ENCODE measurements at places on chromosomes 2 and 18.

DNA sequence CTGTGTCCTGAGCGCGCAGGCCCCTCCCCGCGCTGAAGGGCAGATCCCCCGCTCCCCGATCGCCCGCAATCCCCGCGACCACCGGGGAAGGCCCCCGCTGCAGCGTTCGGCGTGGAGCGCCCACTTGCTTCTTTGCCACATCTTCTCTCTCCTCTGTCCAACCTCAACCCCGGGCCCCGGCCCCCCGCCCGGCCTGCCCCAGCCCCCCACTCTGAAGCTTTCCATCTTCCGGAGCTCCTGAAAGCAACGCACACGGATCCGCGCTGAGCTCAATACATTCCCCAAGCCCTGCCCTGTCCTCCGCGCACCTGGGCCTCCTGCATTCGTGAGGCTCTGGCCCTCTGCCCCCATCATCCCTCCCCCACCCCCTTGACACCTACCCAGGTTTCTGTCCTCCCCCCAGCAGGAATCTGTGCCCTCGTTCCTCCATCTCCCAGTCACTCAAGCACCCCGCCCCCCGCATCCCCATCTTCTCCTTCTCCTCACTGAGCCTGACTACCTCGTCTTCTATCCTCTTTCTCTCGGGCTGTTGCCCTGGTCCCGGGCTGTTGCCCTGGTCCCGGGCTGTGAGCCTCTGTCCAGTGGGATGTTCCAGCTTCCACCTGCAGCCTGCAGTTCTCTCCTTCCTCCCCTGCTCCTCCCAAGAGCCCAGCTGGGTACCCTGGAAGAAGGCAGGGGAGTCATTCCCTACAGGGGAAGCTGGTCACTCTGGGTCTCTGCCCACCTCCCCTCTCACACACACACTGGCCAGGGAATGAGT, 7.8 kb downstream of the SPEG start:
- no peak for DNase-seq

GRCh38 chr2:21267232-21267835, 143.6 kb downstream of the TDRD15 start:
- no peak for DNase-seq

GRCh38 chr18:658001-658946, 821 bp downstream of the TYMS start:
- peak; percentile 36 for DNase-seq

DNA sequence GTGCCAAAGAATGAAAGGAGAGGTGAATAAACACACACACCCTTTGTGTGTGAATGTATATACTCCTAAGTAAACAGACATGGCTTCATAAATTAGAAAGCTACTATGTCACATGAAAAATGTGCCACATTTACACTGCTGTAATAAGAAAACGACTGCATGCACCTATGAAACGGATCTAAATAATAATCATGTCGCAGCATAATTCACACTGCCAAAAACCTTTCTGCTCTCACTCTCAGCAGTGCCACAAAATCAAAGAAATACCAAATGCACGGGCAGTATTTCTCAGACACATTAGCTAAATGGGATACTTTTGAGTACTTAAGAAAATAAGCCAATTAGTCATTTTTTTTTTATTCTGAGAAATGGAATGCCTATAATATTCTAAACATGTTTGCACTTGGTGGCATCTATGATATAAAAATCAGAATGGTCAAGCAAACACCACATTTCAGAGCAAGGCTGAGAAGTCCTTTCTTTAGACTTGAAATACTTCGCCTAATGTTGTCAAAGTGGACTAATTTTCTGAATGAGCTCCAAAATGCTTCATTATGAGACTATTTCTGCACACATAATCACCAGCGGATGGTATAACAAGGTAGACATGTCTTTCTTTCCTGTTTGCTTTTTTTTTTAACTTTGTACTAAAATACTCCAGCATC, 6.6 kb downstream of the BCL11A start:
- DNase-seq, result no peak

GRCh38 chr18:52150050-52150449, 189.9 kb upstream of the DCC start:
- DNase-seq, result no peak

DNA sequence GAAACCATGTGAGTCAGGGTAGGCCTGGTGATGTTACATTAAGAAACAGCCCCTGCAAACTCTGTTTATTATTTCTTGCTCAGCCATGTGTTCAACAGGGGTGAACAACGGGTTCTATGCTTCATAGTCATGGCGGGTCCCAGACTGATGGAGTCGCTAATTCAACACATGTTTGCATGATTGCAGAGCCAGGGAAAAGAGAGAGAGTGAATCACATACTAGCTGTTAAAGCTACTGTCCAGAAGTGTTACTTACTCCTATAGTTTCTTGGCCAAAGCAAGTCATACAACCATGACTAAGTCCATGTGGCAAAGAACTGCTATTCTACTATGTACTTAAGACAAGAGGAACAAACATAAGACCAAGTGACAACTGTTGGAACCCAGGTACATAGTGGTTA, 241.2 kb upstream of the SKOR2 start:
- no peak for DNase-seq

GRCh38 chr2:44974064-44974715, 32.7 kb downstream of the SIX3 start:
- DNase-seq, result peak; percentile 71

- no peak for DNase-seq
Observed at GRCh38 chr2:192030289-192030688, 164.4 kb downstream of the TMEFF2 start.

DNA sequence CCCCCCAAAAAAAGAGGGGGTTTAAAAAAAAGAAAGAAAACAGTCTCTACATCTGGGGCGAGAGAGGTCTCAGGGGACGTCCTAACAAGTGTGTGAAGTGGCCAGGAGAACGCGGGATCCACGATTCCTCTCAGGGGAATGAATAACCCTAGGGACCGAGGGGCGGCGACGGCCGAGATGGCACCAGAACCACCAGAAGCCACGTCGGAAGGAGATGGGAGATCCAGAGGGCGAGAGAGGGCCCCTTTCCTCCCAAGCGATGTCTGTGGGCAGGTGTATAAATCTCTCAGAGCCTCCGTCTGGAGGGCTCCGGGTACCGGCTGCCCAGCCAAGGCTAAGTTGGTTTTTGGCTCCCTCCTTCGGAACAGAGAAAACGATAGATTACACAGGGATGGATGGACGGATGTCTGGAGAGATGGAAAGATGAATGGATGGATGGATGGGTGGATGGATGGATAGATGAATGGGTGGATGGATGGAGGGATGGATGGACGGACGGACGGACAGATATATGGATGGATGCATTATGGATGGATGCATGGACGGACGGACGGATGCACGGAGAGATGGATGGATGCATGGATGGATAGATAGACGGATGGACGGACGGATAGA, 1.7 kb downstream of the EPHA4 start:
- DNase-seq, result no peak

DNA sequence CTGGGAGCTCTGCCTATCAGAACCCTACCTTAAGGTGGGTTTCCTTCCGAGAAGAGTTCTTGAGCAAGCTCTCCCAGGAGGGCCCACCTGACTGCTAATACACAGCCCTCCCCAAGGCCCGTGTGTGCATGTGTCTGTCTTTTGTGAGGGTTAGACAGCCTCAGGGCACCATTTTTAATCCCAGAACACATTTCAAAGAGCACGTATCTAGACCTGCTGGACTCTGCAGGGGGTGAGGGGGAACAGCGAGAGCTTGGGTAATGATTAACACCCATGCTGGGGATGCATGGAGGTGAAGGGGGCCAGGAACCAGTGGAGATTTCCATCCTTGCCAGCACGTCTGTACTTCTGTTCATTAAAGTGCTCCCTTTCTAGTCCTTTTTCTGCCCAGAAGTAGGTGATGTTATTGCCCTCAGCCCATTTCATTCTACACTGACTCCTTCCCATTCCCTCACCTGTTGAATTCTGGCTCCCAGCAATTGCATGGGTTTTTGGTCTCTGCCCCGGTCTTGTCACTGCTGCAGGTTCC, 6.5 kb downstream of the TMEM37 start:
- no peak for DNase-seq

GRCh38 chr2:105747254-105747894, 2.7 kb downstream of the NCK2 start:
- DNase-seq, result no peak

GRCh38 chr2:98519156-98519555, 74.5 kb downstream of the INPP4A start:
- DNase-seq, result no peak

- DNase-seq, result no peak
Observed at GRCh38 chr2:47070920-47071824, 83.9 kb downstream of the STPG4 start.

DNA sequence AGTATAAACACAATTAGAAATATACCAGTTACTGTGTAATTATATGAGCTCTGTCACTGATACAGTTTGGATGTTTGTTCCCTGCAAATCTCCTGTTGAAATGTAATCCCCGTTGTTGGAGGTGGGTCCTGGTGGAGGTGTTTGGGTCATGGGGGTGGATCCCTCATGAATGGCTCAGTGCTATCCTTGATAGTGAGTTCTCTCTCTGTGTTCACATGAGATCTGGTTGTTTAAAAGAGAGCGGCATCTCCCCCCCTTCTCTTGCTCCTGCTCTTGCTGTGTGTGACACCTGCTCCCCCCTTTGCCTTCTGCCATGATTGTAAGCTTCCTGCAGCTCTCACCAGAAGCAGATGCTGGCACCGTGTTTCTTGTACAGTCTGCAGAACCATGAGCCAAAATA, 24.1 kb downstream of the MTX2 start:
- no peak for DNase-seq

- DNase-seq, result no peak
Observed at GRCh38 chr18:28522236-28522635, 345.3 kb upstream of the CDH2 start.

- no peak for DNase-seq
Observed at GRCh38 chr2:74041182-74041581, 56.5 kb downstream of the TET3 start.

- DNase-seq, result no peak
Observed at GRCh38 chr2:73614997-73615396, 27.2 kb downstream of the NAT8 start.

GRCh38 chr2:143171817-143172216, 42.6 kb downstream of the ARHGAP15 start:
- DNase-seq, result no peak

- no peak for DNase-seq
Observed at GRCh38 chr2:158598862-158599517, 142.2 kb downstream of the PKP4 start.

GRCh38 chr2:45652090-45653031, 886 bp downstream of the PRKCE start:
- DNase-seq, result no peak

DNA sequence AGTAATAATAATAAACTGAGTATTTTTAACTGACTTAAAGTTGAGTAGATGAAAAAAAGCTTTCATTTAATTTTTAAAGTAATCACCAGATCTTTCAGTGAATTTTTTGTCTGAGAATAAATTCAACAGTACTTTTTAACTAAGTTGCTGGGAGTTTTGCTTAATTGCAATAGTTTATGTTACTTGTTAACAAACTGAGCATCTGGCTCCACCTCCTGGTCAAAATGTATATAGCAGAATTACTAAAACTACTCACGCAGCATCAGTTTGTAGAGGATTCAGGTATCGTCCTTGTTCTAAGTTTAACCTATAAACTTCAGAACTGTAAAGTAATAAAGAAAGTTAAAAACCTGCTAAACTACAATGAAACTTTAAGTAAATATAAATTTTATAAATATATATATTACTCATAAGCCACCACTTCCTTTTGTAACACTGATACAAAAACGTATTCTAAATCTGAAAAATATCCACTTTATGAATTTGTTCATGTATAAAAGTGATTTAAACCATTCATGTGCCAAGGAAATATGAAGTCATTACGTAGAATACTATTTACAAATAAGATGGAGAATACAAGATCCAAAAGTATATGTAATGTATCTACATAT, 21.3 kb downstream of the NOL10 start:
- DNase-seq, result peak; percentile 37

GRCh38 chr2:32418778-32419177, 62.0 kb downstream of the BIRC6 start:
- no peak for DNase-seq

- no peak for DNase-seq
Observed at GRCh38 chr18:71919211-71919610, 624.9 kb downstream of the CBLN2 start.

GRCh38 chr2:67619204-67619603, 222.1 kb downstream of the ETAA1 start:
- DNase-seq, result no peak

DNA sequence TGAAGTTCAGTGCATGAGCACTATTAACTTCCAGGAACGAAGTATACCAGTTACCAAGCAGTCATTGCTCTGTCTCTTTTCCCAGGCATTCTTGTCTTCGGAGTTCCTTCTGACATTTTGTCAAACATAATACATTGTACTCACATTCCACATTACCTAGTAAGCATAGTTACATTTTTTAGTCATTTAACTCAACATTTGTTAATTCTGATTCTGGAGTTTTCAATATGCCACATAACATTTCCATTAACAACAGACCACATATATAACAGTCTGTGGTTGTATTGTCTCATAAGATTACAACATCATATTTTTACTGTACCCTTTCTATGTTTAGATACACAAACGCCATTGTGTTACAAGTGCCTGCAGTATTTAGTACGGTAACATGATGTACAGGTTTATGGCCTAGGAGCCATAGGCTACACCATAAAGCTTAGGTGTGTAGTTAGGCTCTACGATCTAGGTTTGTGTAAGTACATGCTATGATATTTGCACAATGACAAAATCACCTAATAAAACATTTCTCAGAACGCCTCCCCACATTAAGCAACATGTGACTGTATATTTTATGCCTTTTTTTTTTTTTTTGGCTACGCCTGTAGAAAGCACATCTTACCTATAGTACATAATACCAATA, 187.1 kb downstream of the DYM start:
- no peak for DNase-seq

- DNase-seq, result no peak
Observed at GRCh38 chr2:2916621-2917020, 461.0 kb downstream of the EIPR1 start.

DNA sequence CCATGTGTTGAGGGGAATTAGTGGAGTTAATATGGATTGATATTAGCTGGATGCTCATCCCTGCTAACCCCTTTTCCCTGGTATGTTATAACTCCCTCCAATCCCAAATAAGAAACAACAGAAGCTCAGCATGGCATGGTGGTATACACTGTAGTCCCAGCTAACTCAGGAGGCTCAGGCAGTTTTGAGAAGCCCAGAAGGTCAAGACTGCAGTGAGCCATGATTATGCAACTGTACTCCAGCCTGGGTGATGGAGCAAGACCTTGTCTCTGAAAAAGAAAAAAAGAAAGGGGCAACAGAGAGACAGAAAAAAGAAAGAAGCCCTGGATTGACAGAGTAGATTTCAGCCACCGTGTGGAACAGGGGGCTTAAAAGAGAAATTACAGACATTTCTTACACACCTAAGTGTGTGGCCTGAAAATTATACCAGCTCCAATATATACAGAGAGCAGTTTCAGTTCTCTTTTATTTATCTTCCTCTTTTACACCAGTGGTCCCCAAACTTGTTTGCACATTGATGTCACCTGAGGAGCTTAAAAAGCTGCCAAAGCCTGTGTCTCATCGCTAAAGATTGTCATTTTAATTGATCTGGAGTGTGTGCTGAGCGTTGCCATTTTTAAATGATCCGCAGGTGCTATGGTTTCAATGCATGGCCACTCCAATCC, 203.6 kb downstream of the UBE2E3 start:
- DNase-seq, result no peak
